ENCODE measurements at places on chromosomes 1 and 21.

- no peak for DNase-seq
Observed at GRCh38 chr1:225977937-225978748, 21.0 kb downstream of the SDE2 start.

GRCh38 chr1:44549510-44549909 is 124.8 kb downstream of the TMEM53 start:
- no peak for DNase-seq

- no peak for DNase-seq
Observed at GRCh38 chr1:226092965-226093364, 30.4 kb downstream of the H3-3A start.

DNA sequence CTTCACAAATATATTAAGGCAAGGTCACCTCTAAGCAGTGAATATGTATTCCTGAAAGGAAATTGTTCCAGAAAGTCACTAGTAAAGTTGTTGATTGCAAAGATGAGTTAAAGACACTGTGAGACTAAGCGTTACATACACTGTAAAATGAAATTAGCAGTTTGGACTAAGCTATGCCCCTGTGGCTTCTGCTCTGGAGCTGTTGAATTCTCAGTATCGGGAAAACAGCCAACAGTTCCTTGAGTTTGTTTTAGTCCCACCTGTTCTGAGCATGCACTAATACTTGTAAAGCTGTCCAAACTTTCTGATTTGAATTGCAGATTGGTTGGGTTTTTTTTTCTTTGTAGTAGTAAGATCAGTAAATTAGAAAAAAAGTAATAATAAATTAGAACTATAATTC is 21.0 kb downstream of the ANGPTL1 start:
- no peak for DNase-seq

- no peak for DNase-seq
Observed at GRCh38 chr1:200274116-200274515, 135.7 kb downstream of the ZNF281 start.

DNA sequence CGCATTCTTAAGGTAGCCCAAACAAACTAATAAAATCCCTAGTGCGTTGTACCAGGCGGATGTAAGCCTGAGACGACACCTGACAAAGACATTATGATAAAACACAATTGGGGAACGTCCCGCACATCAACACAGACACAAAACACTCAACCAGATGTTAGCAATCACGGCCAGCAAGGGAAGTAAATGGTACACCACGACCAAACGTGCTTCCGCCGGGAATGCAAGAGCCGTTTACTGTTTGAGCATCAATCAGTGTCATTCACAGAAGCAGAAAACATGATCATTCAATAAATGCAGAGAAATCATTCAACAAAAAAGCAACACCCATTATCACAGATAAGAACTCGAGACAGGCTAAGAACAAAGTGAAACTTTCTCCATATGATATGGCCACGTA is 49.4 kb upstream of the COL18A1 start:
- DNase-seq = no peak

- DNase-seq = no peak
Observed at GRCh38 chr1:28642056-28642846, 616 bp downstream of the TAF12 start.

GRCh38 chr1:109483672-109484518 is at the start of gene ATXN7L2:
TSS of gene ATXN7L2 (plus strand) at chr1:109483905. CDS start at chr1:109483954, 49 bp downstream.
- DNase-seq = peak; percentile 94

- no peak for DNase-seq
Observed at GRCh38 chr1:212565079-212565478, 43.5 kb upstream of the ATF3 start.

GRCh38 chr1:113963281-113963906 is 15.9 kb upstream of the OLFML3 start:
- no peak for DNase-seq

GRCh38 chr1:215201283-215201682 is 118.7 kb downstream of the KCNK2 start:
- no peak for DNase-seq

- DNase-seq = peak; percentile 7
Observed at GRCh38 chr1:230568008-230568407, 74.3 kb upstream of the COG2 start.

- DNase-seq = no peak
Observed at GRCh38 chr1:21514245-21514644, 5.0 kb downstream of the ALPL start.

- peak; percentile 56 for DNase-seq
Observed at GRCh38 chr1:204513117-204513716, 3.0 kb upstream of the MDM4 start.

DNA sequence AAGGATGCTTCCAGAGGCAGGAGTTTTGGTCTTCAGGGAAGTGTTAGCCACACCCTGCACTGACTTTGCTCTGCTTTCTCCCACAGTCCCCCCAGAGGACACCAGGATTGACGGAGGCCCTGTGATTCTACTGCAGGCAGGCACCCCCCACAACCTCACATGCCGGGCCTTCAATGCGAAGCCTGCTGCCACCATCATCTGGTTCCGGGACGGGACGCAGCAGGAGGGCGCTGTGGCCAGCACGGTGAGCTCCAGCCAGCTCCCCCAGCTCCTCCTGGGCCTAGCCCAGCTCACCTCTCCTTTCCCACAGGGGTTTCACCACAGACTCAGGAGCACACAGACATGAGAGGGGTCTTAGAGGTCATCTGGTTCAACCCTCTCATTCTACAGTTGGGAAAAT is 90.9 kb downstream of the KIRREL1 start:
- DNase-seq = no peak

DNA sequence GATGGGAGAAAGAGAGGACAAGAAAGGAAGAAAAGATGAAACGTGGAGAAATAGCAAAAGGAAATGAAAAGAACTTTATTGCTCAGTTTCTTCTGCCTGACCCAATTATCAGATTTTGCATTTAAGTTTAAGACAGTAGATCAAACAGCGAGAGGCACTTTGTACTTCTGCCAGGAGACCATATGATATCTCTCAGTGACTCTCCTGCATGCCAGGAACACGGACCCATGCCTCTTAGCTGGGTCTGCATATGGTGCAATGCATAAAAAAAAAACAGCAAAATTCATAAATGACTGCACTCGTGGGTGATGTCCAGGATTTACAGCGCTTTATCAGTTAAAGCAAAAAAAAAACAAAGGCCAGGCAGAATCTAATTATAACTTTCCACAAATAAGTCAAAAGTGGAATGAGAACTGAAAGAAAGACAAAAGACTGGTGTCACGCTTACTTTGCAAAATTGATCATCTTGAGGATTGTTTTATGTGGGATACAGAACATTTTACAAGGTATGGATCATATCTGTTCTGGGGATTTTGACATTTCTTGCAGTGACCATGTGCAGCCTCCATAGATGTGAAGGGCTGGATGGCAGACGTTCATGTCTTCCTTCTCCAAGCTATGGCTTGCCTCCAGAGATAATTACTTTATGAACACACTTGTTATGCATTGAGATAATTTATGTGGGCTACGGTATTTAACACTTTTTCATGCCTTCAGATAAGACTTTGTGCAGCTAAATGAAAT is 79.5 kb downstream of the RUNX1 start:
- no peak for DNase-seq

- DNase-seq = no peak
Observed at GRCh38 chr1:228396770-228397662, 9.6 kb downstream of the TRIM11 start.

DNA sequence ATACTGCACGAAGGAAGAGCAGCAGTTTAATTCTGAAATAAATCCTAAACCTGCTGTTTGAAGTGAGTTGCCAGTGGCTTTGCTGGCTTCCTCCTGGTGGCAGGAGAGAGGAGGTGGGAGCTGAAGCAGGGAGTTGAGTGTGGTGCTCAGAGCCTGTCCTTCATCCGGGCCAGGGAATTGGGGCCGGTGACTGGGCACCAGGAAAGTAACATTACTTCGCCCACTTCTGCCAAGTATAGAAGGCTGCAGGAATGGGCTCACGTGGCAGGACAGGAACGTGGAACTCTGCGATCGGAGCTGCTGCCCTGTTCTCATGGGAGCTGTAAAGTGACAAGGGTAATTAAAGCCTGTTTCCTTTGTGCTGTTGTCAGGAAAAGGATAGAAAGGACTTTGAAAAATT is 8.7 kb downstream of the TOR3A start:
- no peak for DNase-seq

GRCh38 chr1:54949053-54949452 is 31.4 kb upstream of the TMEM61 start:
- peak; percentile 16 for DNase-seq

DNA sequence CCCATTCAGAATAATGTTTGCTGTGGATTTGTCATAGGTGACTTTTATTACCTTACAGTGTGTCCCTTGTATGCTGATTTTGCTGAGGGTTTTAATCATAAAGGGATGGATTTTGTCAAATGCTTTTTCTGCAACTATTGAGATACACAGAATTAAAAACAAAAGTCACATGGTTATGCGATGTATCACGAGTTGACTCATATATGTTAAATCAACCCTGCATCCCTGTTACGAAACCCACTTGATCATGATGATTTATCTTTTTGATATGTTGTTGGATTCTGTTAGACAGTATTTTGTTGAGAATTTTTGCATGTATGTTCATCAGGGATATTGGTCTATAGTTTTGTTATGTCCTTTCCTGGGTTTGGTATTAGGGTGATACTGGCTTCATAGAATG is 10.7 kb upstream of the OR2T34 start:
- no peak for DNase-seq
